ENCODE measurements at places on chromosomes 3 and 15.
A peak's percentile ranks its signal among the peaks of the same experiment; 100 is the strongest.

DNA sequence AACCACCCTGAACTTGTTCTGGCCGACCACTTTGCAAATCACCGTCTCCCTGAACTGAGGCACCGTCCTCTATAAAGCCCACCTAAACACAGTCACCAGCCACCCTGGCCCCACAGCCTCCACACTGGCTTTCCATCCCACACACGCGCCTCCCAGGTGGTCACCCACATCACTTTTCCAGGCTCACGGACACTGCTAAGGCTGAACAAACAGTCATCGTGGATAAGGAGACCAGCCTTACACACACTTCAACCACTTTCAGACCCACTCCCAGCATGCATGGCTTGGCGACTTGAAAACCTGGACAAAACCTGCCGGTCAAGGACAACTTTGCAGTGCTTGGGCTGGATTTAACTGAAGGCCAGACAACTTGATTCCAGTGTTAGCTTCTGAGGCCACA is 8.4 kb downstream of the CHSY1 start:
- no peaks in the 10 kb centered on the region for H3K27me3 ChIP-seq
- peaks cover 8% of the 10 kb centered on the region for H3K36me3 ChIP-seq
- H3K4me1 ChIP-seq = peaks cover 90% of the 10 kb centered on the region
- H3K4me3 ChIP-seq = no peak overlapping the region
- no peak for DNase-seq

- peaks cover 31% of the 10 kb centered on the region for H3K4me1 ChIP-seq
- peaks cover 20% of the 10 kb centered on the region for H3K36me3 ChIP-seq
- DNase-seq = no peak
- no peak overlapping the region for H3K4me3 ChIP-seq
- H3K27ac ChIP-seq = peak overlapping the region; percentile 8
Observed at GRCh38 chr3:156677536-156677935, 3.1 kb downstream of the TIPARP start.

GRCh38 chr3:76040946-76041345 is 255.6 kb upstream of the ZNF717 start:
- H3K4me3 ChIP-seq = no peak overlapping the region
- no peaks in the 10 kb centered on the region for H3K36me3 ChIP-seq
- H3K27me3 ChIP-seq = no peaks in the 10 kb centered on the region
- peaks cover 53% of the 10 kb centered on the region for H3K4me1 ChIP-seq
- DNase-seq = no peak
- peak overlapping the region; percentile 77 for H3K27ac ChIP-seq

GRCh38 chr3:55951388-55951787 is 464.3 kb upstream of the WNT5A start:
- no peak overlapping the region for H3K4me3 ChIP-seq
- H3K36me3 ChIP-seq = no peaks in the 10 kb centered on the region
- H3K27me3 ChIP-seq = no peaks in the 10 kb centered on the region
- H3K27ac ChIP-seq = no peak overlapping the region

GRCh38 chr15:34753236-34753894 is 1.4 kb downstream of the GJD2 start:
- H3K36me3 ChIP-seq = no peaks in the 10 kb centered on the region
- H3K27ac ChIP-seq = no peak overlapping the region
- peaks cover 81% of the 10 kb centered on the region for H3K27me3 ChIP-seq
- peak; percentile 83 for DNase-seq
- H3K4me3 ChIP-seq = peak overlapping the region; percentile 69
- peaks cover 10% of the 10 kb centered on the region for H3K4me1 ChIP-seq

- peaks cover 2% of the 10 kb centered on the region for H3K27me3 ChIP-seq
- DNase-seq = no peak
- peak overlapping the region; percentile 100 for H3K4me3 ChIP-seq
- peaks cover 56% of the 10 kb centered on the region for H3K4me1 ChIP-seq
- H3K27ac ChIP-seq = peak overlapping the region; percentile 74
Observed at GRCh38 chr3:192914848-192915247, 2.8 kb downstream of the MB21D2 start.

DNA sequence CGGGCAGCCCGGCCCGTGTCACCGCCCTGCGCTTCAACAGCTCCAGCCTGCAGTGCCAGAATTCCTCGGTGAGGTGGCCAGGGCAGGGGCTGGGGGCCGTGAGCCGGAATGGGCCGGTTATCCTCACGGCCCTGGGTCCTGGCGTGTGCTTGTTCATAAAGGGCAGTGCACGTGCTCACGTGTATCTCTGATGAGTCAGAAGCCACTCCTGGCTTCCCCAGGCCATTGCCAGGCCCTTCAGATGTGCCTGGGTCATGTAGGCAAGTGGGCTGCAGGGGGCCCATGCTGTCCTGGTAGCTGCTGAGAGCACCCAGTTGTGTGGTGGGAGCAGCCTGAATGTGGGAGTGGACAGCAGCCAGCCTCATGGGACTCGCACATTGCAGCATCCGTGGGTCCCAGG is 29.2 kb downstream of the PLXNA1 start:
- DNase-seq = no peak
- peaks cover 17% of the 10 kb centered on the region for H3K36me3 ChIP-seq
- H3K4me1 ChIP-seq = no peaks in the 10 kb centered on the region
- H3K4me3 ChIP-seq = no peak overlapping the region
- no peak overlapping the region for H3K27ac ChIP-seq
- no peaks in the 10 kb centered on the region for H3K27me3 ChIP-seq

- H3K4me1 ChIP-seq = peaks cover 34% of the 10 kb centered on the region
- peaks cover 48% of the 10 kb centered on the region for H3K36me3 ChIP-seq
- no peaks in the 10 kb centered on the region for H3K27me3 ChIP-seq
- DNase-seq = no peak
- no peak overlapping the region for H3K27ac ChIP-seq
Observed at GRCh38 chr3:182947888-182948287, 32.5 kb downstream of the DCUN1D1 start.

- H3K36me3 ChIP-seq = peaks cover 20% of the 10 kb centered on the region
- peaks cover 47% of the 10 kb centered on the region for H3K4me1 ChIP-seq
- no peaks in the 10 kb centered on the region for H3K27me3 ChIP-seq
- no peak overlapping the region for H3K4me3 ChIP-seq
Observed at GRCh38 chr3:120497336-120497735, 46.5 kb upstream of the FSTL1 start.

DNA sequence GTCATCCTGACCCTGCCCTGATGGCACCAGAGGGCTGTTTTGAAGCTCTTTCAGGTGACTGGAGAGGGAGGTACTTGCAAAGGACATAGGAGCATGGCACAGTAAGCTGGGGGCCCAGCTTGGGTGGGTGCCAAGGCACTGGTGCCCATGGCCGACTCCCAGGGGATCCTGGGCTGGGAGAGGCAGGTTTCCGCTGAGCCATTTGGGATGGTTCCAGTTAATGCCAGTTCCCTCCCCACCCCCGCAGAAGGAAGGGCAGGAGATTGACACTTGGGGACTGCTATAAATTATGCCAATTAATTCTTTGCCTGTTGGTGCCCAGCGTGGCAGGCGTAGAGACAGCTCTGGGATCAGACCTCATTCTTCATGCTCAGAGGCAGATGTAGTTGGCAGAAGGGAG is 26.1 kb downstream of the CD276 start:
- no peaks in the 10 kb centered on the region for H3K4me1 ChIP-seq
- peaks cover 56% of the 10 kb centered on the region for H3K36me3 ChIP-seq
- H3K27me3 ChIP-seq = no peaks in the 10 kb centered on the region
- DNase-seq = no peak
- H3K4me3 ChIP-seq = no peak overlapping the region
- no peak overlapping the region for H3K27ac ChIP-seq

GRCh38 chr3:161915418-161915750 is 418.8 kb downstream of the OTOL1 start:
- H3K27ac ChIP-seq = no peak overlapping the region
- no peak for DNase-seq
- peaks cover 22% of the 10 kb centered on the region for H3K36me3 ChIP-seq
